Stimulated activated CD4-positive, alpha-beta T cell treated with anti-CD3 and anti-CD28 coated beads, Interleukin-15, amount 100 ng/mL, for 1 hour (primary cell): ENCODE measurements at places on chromosomes 2 and 18.

GRCh38 chr18:64330161-64330560 lies 181.3 kb upstream of the LINC00305 start:
- DNase-seq, result no peak

GRCh38 chr2:80086831-80087230 lies 217.7 kb downstream of the LRRTM1 start:
- no peak for DNase-seq

GRCh38 chr2:100142393-100142792 lies at the start of gene AFF3:
TSS of gene AFF3 (minus strand) at chr2:100142590. CDS start at chr2:100104454, 38,136 bp downstream.
- no peak for DNase-seq

GRCh38 chr18:73647391-73647790 lies 500.2 kb downstream of the FBXO15 start:
- no peak for DNase-seq

DNA sequence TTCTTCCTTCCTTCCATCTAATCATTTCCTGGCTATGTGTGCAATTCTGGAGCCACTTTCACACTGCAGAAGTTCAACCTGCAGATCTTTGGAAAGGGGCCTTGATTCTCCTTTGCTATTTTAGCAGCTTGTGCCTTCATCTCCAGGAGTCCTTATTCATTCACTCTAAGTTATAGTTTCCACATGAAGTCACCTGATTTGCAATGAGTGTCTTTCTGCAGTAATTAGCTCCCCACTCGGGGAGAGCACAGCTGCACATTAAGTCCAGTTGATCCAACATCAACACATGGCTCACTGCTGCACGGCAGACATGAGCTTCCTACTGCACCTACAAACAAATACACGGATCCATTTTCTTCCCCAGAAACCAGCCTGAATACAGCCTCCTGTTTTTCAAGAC lies 323.1 kb upstream of the TNP1 start:
- DNase-seq, result no peak
